ENCODE measurements at places on chromosomes 12 and 14.
A peak's percentile ranks its signal among the peaks of the same experiment; 100 is the strongest.

DNA sequence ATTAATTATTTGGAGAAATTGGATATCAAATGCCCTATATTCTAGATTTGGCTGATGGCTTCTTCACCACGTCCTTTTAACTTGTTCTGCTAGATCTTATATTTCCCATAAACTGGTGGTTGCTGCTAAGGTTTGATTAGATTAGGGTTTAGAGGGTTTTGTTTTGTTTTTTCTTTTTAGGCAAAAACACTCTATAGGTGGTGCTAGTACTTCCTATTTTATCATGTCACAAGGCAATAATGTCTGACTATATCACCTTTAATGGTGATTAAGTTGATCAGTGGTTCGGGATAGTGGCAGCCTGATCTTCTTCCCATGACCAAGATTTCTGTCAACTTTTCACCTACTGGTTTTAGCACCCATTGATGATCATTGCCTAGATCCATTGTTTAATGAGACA lies 455.1 kb downstream of the RAD51B start:
- no peak for DNase-seq

GRCh38 chr12:9606247-9606646 lies 1.5 kb downstream of the KLRB1 start:
- DNase-seq = peak; percentile 25

- no peak for DNase-seq
These were observed 58.7 kb downstream of the LRCOL1 start for GRCh38 chr12:132551641-132552031.

DNA sequence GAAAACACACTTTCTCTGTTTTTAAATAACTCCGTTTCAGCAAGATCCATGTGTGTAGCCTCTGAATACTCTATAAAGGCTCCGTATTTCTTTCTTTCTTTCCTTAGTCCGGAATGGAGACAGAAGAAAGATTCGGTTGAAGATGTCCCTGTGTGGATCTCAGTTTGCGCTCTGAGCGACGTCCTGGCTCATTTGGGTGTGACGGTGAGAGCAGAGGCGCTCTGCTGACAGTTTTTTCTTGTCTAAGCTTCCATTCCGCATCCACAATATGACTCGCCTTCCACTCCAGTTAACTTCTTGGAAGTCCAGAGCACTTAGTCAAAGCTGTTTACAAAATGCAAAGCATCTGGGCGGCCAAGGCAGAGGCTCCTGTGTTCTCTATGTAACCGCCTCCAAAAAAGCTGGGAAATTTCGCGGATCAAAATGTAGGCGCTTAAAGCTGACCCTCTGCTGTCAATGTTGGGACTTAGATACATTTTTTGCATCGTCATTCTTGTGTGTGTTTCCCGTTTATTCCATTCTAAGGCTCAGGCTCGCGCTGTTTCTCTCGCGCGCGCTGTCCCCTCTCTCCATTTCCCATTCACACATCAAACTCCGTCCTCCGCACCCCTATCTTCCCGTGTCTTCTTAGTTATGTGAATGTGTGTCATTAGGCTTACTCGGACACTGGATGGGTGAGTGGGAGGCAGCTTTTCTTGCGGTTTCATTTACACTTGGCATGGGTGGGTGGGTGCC lies 880 bp upstream of the FLRT2 start:
- no peak for DNase-seq

DNA sequence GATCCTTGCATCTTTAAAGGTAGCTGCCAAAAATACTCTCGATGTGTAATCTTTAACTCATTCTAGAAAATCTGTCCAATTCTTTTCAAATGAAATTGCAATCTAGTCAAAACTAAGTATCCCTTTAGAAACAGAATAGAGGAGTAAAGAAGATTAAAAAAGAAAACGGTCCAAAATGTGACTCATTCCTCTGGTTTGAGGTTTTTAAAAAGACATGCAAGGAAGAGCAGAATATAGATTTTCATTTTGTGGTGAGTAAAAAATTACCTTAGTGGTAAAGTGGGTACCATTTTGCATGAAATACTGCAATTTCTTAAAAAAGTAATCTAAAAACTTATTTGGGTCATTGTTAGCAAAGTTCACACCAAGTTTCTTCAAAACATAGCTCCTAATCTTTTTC lies 108.4 kb downstream of the BRMS1L start:
- DNase-seq = no peak

GRCh38 chr14:91830777-91831176 lies 36.6 kb downstream of the TC2N start:
- no peak for DNase-seq

- no peak for DNase-seq
These were observed 25.6 kb downstream of the SETD1B start for GRCh38 chr12:121829250-121829918.

DNA sequence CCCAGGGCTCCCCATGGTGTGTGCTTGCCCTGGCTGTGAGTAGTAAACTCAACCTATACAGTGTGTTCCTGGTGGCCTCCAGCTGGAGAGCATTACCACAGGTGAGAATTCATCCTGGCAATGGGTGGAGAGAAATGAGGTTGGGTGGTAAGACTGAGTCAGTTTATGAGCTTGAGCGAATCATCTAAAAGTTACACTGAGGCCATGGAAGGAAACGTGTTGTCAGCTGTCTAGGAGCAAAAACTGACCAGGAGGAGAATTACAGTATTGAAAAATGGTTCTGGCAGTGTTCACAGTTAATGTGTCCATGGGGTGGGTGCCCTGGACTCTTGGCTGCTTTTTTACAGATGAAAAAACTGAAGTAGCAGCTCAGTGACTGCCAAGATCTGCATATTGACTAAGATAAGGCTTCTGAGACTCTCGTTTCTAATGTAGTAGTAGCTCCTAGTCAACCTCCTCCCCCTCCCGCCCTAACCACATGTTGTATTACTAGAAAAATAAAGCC lies 202.0 kb upstream of the AMIGO2 start:
- DNase-seq = no peak

DNA sequence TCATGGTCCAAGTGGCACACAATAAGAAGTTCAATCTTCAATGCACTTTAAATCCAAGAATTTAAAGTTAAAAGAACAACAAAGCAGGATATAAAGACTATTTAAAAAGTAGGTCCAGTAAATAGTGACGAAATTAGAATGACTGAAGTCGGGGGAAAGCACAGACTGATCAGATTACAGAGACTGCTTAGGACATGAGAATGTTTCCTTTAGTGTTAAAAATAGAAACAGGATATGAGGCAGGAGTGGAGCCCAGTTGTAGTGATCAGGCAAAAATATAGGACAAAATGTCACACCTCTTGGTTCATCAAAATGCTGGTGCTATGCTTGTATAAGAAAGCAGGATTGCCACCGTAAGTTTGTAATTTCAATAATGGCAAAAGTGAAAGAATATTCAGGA lies 52.2 kb upstream of the CD163 start:
- no peak for DNase-seq
